ENCODE measurements at places on chromosomes 4 and X. TPM values are rescaled to one million over a fixed set of nuclear protein-coding genes. Genes with fewer than 3 reads are reported as not detected.

Gene SPANXA1
- not detected for total RNA-seq

Gene TBC1D25
- 8.5 TPM for total RNA-seq

Gene RASL11B
- 0.23 TPM for total RNA-seq

Gene PABPC5
- total RNA-seq = 0.46 TPM

Gene STPG2
- total RNA-seq = 0.05 TPM

Gene FGF5
- 33.6 TPM for total RNA-seq

Gene CDKL2
- total RNA-seq = 0.88 TPM

Gene MAGEA6
- not detected for total RNA-seq

Gene C4orf46
- 5.3 TPM for total RNA-seq

Gene PHOX2B
- not detected for total RNA-seq

Gene MAGEB1
- total RNA-seq = not detected

Gene FGB
- total RNA-seq = not detected

Gene TSC22D3
- total RNA-seq = 18.2 TPM

Gene DMRTC1
- not detected for total RNA-seq

Gene SYTL4
- 35.9 TPM for total RNA-seq

Gene AR
- total RNA-seq = 2.1 TPM
